ENCODE measurements at places on chromosomes 11 and 22. TPM values are rescaled to one million over a fixed set of nuclear protein-coding genes. Genes with fewer than 3 reads are reported as not detected.

Gene THAP12
- total RNA-seq, result 24.0 TPM

Gene MOGAT2
- total RNA-seq, result not detected

Gene HIRA
- 16.6 TPM for total RNA-seq

Gene SPON1
- under 0.01 TPM for total RNA-seq

Gene SYCE3
- 0.94 TPM for total RNA-seq

Gene C22orf42
- not detected for total RNA-seq

Gene NAALAD2
- total RNA-seq, result 0.47 TPM

Gene RIMBP3B
- total RNA-seq, result under 0.01 TPM

Gene HEPN1
- not detected for total RNA-seq

Gene MS4A7
- not detected for total RNA-seq

Gene CRYBB2
- not detected for total RNA-seq

Gene TMEM86A
- 0.60 TPM for total RNA-seq

Gene GPR83
- total RNA-seq, result not detected

Gene SCGB2A2
- total RNA-seq, result not detected

Gene C1QTNF6
- 4.3 TPM for total RNA-seq

Gene SLC1A2
- total RNA-seq, result 2.7 TPM

Gene IRAG1
- total RNA-seq, result 6.8 TPM

Gene RIMBP3C
- total RNA-seq, result 0.47 TPM

Gene PGR
- total RNA-seq, result under 0.01 TPM

Gene GDPD4
- not detected for total RNA-seq

Gene DNHD1
- total RNA-seq, result 6.1 TPM

Gene OR10A6
- not detected for total RNA-seq

Gene RAB6A
- 102 TPM for total RNA-seq

Measured in bronchial smooth muscle cell (primary cell).